Stimulated activated CD8-positive, alpha-beta memory T cell treated with anti-CD3 and anti-CD28 coated beads, Interleukin-12 subunit alpha, Interleukin-12 subunit beta, amount 100 ng/mL, for 4 hours (primary cell): ENCODE measurements at places on chromosomes 5 and 9.

- DNase-seq, result no peak
Measured at GRCh38 chr5:158162026-158162425, 303.1 kb upstream of the CLINT1 start.

DNA sequence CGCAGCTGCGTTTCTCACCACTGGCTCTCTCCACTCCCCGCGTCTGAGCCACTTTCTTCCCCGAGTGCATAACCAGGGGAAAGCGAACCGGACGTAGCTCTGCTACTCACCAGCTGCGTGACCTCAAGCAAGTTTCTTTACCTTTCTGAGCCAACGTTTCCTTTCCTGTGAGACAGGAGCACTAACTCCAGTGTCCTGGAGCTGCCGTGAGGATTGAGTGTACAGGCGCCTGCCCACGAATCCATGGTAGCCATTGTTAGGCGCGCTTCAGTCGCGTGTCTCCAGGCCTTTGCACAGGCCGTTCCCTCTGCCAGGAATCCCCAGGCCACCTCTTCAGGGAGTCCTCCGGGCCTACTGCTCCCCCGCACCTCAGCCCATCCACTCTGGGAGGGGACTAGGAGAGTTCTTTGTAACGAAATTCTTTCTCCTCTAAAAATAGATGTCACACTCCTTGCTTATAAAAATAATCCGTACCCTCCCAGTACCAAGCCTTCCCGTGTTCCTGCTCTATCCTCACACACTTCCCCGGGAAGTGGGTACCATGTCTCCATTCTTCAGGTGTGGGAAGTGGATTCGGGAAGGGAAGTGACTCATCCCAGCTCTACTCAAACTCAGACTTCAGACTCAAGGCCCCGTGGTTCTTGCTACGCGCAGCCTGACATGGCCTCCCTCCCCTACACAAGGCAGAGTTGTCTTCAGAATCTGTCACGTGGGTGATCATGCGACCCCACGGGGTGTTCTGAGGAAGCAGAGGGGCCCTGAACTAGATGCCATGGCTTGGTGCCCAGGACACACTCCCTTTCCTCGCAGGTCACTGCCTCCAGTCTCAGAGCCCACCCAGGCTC is 16.1 kb upstream of the CRB2 start:
- DNase-seq, result peak; percentile 4

GRCh38 chr9:135484460-135485277 is 5.1 kb downstream of the PPP1R26 start:
- no peak for DNase-seq

DNA sequence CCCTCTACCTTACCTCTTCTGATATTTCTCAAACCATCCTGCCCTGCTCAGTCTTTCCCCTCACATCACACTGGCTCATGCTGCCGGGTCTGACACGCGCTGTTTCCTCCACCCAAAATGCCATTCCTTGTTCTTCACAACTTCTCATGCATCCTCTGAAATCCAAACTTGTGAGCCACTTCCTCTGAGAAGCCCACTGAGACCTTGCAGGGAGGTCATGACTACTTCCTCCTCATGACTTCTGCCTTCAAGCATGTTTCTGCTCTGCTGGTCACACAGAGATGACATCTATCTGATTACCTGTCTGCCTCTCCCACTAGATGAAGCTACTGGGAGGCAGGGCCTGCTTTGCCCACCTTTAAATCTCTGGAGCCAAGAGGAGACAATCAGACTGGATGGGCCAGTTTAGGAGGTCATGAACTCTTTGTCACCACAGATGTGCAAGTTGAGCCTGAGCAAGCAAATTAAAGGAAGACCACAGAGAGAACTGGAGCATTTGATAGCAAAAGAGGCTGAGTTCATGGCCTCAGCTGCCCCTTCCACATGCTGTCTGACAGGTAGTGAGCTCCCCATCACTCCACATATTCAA is 119.8 kb upstream of the TBC1D2 start:
- no peak for DNase-seq

GRCh38 chr9:134789168-134789567 is 91.4 kb upstream of the FCN2 start:
- DNase-seq, result no peak

GRCh38 chr9:115018547-115019435 is 88.4 kb upstream of the TNFSF8 start:
- no peak for DNase-seq

DNA sequence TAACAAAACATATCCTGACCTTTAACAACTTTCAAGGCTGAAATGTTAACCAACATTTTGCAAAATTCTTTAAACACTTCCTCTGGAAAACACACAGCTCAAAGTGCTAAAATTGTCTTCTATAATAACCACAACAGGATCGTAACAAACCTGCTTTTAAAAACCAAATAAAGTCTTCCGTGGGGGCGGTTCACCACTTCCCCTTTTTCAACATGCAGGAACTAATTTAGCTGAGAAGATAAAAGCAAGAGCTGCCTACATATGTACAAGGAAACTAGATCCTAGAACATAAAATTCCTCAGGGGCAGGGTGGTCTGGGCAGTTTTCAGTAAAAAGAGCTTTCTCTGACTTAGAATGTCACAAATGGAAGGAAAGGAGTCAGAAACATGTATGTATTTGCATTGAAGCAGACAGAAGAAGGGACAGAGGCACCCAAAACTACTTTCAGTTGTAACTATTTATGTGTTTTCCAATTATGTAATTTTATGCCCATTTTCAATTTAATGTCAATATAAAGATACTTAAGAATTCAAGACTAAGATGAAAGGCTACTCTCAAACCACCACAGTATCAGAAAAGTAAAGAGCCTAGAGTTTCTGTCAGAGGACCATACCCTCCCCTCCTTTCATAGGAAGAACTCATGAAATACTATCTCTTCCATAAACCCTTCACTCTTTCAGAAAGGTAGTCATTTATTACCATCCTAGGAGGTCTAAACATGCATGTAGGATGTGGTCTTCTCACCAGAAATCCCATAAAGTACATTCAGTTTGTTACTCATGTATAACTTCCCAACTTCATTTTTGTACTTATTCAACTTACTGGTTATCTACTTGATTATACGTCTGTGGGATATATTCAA is 185.9 kb upstream of the RASA1 start:
- DNase-seq, result peak; percentile 13
